AG10803 (cell line): ENCODE measurements at places on chromosomes 16 and 17.

- no peak for DNase-seq
Observed at GRCh38 chr17:42389135-42389417, 834 bp upstream of the STAT3 start.

DNA sequence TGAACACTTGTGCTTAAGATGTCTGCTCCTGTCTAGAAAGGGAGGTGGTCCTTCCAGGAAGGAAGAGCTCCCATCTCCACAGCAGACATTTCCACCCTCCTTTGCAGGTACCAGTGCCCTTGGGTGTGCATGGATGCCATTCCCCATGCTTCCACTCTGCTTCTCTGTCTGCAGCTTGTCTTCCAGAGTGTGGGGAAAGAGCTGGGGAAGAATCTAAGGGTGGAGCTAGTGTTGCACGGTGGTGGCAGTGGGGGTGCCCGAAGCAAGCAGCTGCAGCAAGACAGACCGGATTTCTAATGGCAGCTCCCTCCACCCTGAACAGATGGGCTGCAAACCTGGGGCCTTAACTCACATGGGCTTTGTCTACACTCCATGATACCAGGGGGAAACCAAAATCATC, 22.6 kb upstream of the HOXB13 start:
- DNase-seq, result no peak

GRCh38 chr17:81027038-81027437, 7.9 kb upstream of the BAIAP2 start:
- DNase-seq, result no peak

DNA sequence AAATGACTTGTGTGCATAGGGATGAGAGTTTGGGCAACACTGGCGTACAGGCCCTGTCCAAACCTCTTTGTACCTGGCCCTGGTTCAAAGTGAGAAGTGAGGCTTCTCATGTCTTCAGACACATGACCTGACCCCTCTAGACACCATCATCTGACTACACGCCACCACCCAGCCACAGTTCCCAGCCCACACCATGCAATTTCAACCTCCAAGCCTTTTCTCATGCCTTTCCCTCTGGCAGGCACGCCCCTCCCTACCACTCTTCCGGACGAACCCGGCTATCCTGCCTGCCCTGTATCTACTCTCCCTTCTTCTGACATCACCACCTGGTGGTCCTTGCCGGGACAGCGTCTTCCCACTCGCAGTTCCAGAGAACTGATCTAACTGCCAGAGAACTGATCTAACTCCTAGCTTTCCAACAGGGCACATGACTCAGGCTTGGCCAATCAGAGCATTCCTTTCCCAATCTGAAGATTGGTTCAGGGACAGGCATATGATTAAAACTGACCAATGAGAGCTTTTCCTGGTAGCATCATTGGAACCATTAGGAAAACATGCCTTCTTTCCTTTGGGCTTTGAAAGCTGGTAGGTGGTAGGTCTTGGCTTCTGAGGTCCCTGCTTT, 27.1 kb upstream of the IL21R start:
- peak; percentile 68 for DNase-seq

DNA sequence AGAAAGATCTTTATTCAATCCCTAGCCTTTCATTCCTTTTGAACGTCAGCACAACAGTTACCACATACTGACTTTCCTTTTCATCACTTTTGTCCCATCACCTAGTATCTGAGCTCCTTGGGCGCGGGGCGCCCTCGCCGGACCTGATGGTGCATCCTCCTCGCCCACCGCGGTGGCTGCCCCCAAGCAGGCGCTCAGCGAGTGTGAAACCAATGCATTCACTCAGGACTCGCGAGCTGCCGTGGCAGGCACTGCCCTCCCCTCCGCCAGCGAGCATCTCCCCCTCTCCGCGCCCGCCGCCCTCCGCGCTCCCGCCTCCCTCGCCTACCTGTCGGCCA, 756 bp downstream of the KLHL11 start:
- no peak for DNase-seq

DNA sequence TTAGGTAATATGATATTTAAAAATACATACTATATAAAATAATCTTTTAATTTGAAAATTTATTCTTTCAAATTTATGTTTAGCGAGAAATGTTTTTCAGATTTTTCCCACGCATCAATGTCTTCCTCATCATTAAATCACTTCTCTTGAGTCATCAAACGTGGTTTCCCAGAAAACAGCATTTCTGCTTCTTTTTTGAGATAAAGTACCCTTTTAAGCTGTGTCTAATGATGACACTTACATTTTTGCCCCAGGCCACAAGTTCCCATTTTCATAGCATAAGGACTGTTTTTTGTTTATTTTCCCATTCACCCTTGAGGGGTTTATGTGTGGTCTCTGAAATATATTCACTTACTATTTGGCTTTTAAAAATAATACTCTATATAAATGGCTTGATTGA, 139.0 kb upstream of the HS3ST3A1 start:
- no peak for DNase-seq

DNA sequence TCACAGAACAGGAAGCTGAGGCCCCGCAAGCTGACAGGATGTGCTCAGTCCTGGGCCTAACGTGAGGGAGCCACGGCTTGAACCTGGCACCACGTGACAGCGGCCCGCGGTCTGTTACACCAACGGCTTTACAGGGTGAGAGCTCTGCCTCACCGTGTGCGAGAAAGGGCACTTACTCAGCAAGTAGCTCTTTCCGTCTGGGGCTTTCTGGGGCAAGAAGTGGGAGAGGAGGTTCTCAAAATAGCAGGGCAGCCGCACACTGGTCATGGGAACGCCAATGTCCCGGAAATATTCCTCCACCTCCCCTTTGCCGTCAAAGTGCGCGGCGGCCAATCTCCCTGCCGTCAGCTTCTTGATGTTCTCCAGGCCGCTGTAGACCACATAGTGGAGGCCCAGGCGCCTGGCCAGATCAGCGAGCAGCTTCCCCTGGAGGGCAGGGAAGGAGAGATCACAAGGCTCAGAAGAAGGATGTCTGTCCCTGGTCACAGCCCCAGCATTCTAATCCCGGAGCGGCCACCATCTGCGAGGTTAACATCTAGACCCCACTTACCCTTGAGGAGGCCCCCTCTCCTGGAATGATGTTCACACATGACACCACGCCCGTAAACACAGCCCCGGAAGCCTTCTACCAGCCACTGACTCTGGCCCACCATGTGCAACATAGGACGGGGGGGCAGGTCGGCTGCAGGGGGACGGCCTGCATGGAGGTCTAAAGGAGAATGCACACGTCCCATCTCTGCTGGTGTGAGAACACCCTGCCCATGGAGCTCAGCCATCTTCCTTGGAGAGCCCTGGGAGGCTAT, 8.2 kb downstream of the NMRAL1 start:
- no peak for DNase-seq

- no peak for DNase-seq
Observed at GRCh38 chr17:5809580-5810188, 225.4 kb upstream of the NLRP1 start.

DNA sequence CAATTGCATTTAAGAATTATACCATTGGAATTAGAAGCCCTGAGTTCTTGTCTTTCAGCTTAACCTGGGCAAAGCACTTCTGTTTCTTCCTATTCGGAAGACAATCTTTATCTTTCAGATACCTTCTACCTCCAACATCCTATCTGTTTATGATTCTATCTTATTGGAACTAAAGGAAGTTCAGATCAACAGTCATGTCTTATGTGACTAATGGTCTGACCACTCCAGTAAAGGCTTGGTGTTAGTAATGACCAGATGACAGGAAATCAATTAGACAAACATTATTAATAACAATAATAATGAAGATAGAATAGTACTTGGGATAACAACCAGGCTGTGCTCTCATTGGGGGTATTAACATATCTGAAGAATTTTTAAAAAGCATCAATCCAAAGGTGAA, 11.3 kb downstream of the HS3ST3A1 start:
- DNase-seq, result no peak

DNA sequence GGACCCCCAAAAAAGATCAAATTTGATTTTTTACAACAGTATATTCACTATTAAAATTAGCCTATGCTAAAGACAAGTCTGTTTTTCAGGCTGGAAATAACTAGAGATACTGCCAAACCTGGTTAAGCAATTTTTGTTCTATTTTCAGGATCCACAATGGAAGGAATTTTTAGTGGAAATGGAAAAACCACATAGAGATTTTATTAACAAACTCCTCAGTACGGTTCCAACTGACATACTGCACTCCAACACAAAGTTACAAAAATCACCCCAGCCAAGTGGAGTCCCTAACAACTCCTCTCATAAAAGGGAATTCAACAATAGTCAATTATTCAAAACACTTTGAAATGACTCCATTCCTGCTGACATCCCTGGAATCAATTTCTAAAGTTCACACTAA, 101.6 kb upstream of the TOB1 start:
- peak; percentile 76 for DNase-seq

- DNase-seq, result no peak
Observed at GRCh38 chr17:48066656-48067055, 18.5 kb downstream of the NFE2L1 start.

- DNase-seq, result no peak
Observed at GRCh38 chr16:58324792-58325191, 30.0 kb upstream of the PRSS54 start.

DNA sequence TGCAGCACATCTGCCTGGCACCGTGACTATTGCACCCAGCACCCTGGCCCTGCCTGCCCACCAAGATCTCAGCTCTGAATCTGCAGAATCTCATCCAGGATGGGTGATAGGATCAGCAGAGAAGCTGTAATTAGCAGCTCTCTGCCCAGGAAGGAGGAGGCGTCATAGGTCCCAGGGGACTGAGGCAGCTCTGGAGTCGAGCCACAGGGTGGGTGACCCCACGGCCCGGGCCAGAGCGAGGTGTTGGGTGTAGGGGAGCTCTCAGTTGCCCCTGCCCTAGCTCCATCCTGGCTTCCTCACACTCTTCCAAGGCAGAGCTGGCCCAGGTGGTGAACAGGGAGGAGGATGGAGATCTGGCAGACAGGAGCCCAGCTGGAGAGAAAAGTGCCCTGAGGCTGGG, 18.2 kb upstream of the FAM83G start:
- no peak for DNase-seq

DNA sequence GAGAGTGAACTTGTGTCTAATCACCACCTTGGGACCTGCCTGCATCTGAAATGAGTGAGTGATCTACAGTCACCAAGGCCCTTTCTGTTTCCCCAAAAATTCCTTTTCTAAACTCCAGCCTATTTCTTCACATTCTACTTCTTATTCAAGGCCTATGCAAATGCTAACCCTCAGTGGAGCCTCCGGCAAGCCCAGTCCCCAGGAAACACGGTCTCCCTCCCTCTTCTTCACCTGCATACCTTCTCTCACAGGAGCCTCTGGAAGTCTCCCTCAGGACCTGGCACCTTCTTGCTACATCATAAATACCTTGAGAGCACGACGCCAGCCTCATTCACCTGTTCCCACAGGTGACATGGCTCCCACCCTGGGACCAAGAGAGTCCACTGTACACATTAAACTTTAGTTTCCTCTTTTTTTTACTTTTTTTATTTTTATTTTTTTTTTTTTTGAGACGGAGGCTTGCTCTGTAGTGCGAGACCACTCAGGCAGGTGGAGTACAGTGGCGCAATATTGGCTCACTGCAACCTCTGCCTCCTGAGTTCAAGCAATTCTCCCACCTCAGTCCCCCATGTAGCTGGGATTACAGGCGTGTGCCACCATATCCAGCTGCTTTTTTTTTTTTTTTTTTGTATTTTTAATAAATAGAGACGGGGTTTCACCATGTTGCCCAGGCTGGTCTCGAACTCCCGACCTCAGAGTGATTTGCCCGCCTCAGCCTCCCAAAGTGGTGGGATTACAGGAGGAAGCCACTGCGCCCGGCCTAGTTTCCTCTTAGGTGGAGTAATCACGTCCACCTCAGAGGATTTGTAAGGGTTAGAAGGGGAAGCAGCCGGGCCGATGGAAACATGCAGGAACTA, 97.3 kb downstream of the ANKRD11 start:
- DNase-seq, result no peak

- peak; percentile 62 for DNase-seq
Observed at GRCh38 chr16:16150117-16150877, 73.0 kb downstream of the ABCC6 start.

GRCh38 chr17:57706761-57707160, 38.3 kb downstream of the CCDC182 start:
- no peak for DNase-seq

GRCh38 chr16:24051125-24051524, 205.0 kb upstream of the CACNG3 start:
- DNase-seq, result no peak

- no peak for DNase-seq
Observed at GRCh38 chr16:46897471-46897870, 13.3 kb downstream of the GPT2 start.

- DNase-seq, result peak; percentile 15
Observed at GRCh38 chr17:3845291-3845620, 790 bp downstream of the NCBP3 start.

GRCh38 chr17:38885728-38886642, 16.1 kb downstream of the LASP1 start:
- DNase-seq, result no peak

DNA sequence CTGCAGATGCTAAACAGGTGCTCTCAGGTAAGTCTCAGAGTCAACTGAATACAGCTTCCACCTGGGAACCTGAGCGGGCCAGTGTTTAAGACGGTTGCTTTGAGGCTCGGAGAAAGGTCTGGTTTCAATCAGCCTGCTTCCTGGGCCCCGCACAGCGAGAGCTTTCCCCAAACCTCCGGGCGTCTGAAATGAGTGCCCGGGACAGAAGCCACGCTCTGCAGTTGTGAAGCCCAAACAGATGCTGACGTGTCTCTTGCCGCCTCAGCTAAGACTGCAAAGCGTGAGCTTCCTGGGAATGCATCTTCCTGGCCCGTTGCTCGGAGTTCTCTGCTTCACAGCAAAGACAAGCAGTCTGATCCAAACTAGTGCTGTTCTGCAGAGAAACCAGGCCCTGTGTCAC, 36.7 kb downstream of the PLXDC1 start:
- peak; percentile 69 for DNase-seq

- DNase-seq, result peak; percentile 62
Observed at GRCh38 chr16:55370762-55371482, 46.9 kb downstream of the IRX6 start.

- DNase-seq, result no peak
Observed at GRCh38 chr17:78805301-78805700, 23.2 kb upstream of the CYTH1 start.

DNA sequence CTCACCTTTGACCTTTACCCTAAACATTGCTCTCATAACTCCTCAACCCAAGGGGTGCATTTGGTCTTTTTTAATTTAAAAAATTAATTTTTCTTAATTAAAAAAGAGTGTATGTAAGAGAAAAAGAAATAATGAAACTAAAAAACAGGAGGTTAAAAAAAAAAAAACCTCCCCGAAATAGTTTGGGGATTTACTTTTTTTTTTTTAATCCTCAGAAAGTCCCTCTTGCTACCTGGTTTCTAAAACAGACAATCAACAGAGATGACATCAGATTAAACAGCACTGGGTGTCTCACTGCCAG, 301.3 kb downstream of the SOX9 start:
- DNase-seq, result no peak

DNA sequence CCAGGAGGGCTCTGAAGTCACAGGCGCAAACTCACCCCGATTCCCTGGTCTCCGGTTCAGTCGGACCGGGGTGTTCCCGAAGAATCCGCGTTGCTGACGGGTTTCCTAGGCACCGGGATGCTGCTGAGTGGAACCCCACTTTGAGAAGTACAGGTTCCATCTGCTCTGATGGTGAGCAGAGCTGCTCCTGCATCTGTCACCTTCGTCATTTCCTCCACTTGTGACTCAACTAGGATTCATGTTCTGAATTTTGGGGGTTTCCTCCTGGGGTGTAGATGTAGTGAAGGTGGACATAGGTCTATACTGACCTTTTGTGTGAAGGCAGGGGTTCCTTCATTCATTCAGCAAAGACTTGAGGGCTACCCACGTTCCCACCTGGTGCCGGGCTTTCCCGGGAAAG, 25.0 kb downstream of the LGALS3BP start:
- DNase-seq, result no peak

GRCh38 chr16:78519896-78520295, 420.4 kb downstream of the WWOX start:
- no peak for DNase-seq

- no peak for DNase-seq
Observed at GRCh38 chr17:9557161-9557755, 18.4 kb downstream of the STX8 start.
